ENCODE measurements at places on chromosomes 2 and 18.

DNA sequence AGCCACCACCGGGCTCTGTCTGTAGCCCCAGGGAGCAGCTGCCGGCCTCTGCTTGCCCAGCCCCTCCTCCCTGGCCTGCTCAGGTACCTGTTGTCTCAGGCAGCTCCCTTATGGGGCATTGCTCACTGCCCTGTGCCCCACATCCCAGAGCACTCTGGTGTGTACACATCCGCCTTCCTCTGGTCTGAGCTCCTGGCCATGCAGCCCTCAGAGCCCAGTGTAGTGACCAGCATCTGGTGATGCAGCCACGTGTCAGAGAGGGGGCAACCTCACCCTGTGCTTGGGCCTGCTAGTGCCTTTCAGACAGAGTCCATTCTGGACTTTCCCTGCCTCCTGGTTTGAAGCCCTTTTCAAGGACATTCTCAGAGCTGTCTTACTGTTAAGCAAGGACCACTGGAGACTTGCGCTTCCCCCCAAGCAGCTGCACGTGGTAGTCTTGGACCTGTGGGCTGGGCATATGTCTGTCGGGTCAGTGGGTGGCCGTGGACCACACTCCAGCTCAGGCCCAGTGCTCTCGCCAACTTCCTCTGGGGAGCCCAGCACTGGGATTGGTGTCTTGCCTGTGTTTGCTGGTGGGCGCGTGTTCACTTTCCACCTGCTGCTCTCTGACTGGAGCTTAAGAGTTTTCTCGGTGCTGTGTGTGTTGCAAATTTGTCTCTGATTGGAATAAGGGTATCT is 30.7 kb downstream of the DGKD start:
- no peak for DNase-seq

GRCh38 chr2:68318914-68319397 is 793 bp downstream of the CNRIP1 start:
- DNase-seq: no peak

GRCh38 chr2:175147186-175147585 is 20.8 kb downstream of the ATF2 start:
- DNase-seq: no peak

GRCh38 chr2:20994130-20994529 is 49.7 kb downstream of the APOB start:
- no peak for DNase-seq

DNA sequence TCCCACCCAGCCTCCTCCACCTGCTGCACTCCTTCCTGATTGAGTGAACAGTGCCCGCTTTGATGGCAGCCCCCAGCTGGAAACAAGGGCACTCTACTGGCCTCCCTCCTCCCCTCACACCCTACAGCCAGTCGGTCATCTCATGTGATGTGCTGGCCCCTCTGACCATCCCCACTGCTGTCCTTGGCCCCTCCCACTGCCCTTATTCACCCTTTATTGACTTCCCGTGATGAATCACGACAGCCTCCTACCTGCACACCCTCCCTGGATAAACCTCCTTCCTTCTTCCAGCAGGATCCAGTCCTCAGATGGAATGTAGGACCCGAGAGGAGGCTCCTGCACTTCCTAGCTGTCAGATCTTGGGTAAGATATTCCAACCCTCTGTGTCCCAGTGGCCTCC is 186.5 kb upstream of the SH3BP4 start:
- no peak for DNase-seq

- DNase-seq: no peak
Observed at GRCh38 chr18:9809697-9810096, 76.1 kb upstream of the TXNDC2 start.

GRCh38 chr2:102783506-102784183 is 21.8 kb downstream of the TMEM182 start:
- no peak for DNase-seq

DNA sequence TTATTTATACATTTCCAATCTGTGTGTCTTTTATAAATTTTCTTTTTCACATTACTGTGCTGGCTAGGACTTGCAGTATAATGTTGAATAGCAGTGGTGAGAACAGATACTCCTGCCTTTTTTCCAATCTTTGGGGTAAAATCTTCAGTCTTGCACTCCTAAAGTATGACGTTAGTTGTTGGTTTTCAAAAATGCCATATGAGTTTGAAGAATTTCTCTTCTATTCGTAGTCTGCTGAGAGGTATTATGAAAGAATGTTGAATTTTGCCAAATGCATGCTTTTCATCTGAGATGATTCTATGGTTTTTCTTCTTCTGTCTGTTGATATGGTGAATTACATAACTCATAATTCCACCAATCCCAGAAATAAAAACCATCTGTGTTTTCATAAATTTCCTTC is 335.3 kb upstream of the CHST9 start:
- no peak for DNase-seq

- peak; percentile 66 for DNase-seq
Observed at GRCh38 chr18:63848159-63848558, 39.3 kb upstream of the SERPINB2 start.

- DNase-seq: no peak
Observed at GRCh38 chr18:44062345-44062744, 618.3 kb upstream of the SETBP1 start.

GRCh38 chr2:9333591-9334171 is 89.6 kb downstream of the ITGB1BP1 start:
- DNase-seq: peak; percentile 53

DNA sequence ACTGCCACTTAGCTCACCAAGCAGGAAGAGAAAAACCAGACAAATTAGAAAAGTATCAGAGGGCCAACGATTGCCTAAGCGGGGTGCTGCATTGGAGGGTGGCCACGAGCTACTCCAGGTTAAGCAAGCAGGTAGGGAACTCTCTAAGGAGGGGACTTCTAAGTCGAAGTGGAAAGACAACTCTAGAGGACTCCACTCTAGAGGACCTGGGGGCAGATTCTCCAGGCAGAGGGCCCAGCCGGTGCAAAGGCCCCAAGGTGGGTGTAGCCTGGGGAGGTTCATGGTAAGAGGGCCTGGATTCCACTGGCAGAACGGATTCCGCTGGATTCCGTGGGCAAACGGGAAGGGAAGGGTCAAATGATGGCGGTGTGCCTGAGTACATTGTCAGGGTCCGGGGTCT is 12.7 kb downstream of the FBLN7 start:
- no peak for DNase-seq

DNA sequence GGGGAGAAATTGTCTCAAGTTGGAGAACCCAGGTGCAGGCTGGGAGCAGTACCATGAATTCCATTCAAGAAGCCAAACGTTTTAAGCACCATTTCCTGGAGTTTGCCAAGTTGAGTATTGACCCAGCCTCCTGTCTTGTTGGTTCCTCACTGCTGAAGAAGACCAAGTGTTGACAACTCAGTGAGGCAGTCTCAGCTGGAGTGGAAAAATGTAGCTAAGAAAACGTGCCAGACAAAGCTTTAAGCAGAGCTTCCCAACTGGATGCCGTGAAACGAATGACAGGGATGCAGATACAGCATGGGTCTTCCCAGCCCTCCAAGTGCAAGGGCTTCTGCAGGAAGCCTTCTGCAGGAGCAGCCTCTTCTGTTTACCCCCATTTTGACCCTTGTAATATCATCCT is 778 bp upstream of the INPP1 start:
- DNase-seq: no peak

DNA sequence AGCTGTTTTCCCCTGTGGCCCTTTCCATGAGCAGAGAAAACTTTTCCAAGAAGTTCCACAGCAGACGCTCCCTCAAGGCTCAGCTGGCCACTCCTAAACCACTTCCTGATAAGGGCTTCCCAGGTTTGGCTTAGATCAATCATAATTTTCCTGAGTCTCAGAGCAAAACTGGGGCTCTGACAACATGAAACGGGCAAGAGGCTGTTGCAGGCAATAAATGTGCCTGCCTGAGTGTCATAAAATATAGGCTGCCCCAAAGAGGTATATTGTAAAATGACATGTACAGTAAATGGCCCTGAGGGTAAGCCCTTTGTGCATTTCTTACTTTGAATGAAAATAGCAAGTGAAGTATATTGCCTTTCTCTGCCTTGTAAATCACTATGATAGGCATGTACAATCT is 105.6 kb upstream of the UXS1 start:
- no peak for DNase-seq

GRCh38 chr2:215002500-215002899 is 135.9 kb downstream of the ABCA12 start:
- peak; percentile 31 for DNase-seq

DNA sequence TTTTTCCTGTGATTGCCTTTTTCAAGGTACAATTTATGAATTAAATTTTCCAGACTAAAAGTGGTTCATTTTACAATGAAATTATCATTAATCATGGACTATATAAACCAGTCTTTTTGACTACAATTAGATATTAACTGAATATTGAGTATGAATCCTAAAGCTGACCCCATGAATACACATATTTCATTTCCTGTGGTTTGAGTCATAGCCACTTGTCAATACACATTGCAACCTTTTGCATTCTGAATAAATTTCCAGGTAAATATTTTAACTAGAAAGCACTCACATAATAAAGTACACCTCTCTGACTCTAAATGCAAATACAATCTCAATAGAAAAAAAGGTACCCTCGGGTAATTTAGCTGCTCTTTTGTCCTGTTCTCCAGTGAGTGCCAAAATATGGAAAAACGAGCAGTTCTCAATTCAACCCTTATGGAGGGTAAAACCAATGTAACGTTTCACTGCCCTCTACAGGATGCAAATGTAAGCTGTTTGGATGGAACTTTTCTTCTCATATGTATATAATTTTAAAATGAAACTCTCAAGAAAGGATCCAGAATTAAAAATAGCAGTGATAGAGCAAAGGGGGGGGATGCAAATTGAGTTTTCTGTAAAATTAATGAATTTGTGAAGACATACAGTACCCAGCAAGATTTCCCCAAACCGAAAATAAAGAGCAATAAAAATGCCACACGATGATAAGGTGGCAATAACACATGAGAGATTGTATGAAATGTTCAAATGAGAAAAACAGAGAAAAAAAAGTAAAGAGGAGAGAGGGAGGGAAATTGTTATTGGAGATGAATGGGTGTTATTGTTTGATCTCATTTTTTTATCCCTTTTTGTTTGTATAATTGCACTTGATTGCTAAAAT is 1795.7 kb upstream of the PIK3C3 start:
- peak; percentile 16 for DNase-seq

DNA sequence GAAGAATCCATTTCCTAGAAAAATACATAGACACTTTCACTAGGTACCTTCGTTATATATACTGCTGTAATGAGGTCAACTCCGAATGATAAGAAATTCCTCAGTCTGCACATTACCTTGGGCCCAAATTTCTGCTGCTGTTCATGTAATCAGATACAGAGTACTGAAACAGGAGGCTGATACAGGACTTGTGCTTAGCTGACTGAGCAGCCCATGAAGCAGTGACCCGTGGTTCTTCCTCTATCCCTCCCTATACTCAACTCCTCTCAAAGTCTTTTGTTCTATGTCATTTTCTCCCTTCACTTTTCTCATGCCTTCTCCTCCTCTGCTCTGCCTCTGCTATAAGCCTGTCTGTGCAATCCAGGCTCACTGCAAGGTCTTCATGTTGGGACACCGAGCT is 57.5 kb upstream of the ST8SIA5 start:
- DNase-seq: no peak

DNA sequence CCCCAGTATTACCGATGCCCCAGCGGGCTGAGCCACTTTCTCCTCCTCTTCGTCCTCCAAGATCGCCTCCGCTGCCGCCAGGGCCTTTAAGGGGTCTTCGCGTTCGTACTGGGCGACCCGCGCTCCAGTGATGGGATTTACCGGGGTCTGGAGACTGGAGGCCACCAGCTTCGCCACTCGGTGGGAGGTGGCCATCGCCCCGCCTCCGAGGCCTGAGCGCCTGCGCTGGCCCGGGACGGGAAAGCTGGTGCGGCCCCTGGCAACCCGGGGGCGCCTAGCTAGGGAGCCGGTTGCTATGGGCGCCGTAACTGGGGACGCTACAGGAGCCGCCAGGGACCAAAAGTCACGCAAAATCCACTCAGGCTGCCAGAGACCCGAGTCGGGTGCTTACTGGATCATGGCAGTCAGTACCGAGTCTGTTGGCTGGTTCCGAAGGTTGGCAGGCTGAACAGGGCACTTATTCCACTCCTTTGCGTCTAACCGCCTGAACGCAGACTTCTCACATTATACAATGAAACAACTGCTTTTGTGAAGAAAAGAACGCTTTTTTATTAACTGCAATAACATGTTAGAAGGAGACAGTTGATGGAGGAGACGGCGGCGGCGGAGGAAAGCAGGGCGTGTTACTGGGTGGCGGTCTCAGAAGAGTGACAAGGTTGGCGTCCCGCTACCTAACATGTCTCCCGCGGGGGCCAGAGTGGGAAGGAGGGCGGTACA is at the start of gene FAM161A:
FAM161A (minus strand) TSS at position 214 of the 717 bp plus-strand sequence; CDS start at position 195, 19 bp downstream.
- DNase-seq: peak; percentile 54

Measured in HCT116 (cell line).